HFFc6 (cell line): ENCODE measurements at places on chromosomes 13 and 19.

GRCh38 chr13:59745392-59745788 lies 418.3 kb downstream of the DIAPH3 start:
- DNase-seq, result no peak

DNA sequence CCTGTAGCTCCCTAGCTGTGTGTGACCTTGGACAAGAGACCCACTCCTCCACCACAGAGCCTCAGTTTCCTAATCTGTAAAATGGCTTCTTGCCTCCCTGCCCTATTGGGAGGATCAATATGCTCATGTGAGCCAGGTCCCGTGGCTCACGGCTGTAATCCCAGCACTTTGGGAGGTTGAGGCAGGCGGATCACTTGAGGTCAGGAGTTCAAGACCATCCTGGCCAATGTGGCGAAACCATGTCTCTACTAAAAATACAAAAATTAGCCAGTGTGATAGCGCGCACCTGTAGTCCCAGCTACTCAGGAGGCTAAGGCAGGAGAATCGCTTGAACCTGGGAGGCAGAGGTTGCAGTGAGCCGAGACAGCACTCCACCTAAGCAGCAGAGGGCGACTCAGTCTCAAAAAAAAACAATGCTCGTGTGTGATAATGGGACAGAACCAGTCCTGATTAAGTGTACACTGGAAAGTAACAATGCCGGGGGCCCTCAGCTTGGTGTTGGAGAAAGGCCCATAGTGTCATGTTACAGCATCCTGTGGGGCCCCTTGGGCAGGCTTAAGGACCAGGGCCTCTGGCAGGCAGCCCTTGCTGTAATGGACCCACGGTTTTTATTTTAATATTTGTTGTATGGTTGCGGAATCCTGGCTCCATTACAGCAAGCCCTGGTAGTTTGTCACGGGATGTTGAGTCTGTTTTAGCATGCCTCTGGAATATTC lies 6.8 kb downstream of the RPS11 start:
- peak; percentile 55 for DNase-seq

- DNase-seq, result no peak
These were observed 47.6 kb upstream of the MAP3K10 start for GRCh38 chr19:40143612-40144011.

DNA sequence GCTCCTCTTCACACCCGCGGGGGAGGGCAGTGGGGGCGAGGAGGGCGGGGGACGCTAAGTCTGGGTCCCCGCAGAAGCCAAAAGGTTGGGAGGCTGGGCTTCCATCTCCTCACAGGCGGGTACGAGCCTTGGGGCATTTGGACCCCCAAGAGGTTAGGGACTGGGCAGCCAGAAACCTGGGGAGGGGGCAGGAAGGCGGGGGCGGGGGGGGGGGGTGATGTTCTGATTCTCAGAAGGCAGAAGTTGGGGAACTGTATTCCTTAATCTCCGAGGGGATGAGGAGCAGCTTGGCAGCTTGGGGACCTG lies 5.1 kb downstream of the BCL3 start:
- DNase-seq, result no peak

DNA sequence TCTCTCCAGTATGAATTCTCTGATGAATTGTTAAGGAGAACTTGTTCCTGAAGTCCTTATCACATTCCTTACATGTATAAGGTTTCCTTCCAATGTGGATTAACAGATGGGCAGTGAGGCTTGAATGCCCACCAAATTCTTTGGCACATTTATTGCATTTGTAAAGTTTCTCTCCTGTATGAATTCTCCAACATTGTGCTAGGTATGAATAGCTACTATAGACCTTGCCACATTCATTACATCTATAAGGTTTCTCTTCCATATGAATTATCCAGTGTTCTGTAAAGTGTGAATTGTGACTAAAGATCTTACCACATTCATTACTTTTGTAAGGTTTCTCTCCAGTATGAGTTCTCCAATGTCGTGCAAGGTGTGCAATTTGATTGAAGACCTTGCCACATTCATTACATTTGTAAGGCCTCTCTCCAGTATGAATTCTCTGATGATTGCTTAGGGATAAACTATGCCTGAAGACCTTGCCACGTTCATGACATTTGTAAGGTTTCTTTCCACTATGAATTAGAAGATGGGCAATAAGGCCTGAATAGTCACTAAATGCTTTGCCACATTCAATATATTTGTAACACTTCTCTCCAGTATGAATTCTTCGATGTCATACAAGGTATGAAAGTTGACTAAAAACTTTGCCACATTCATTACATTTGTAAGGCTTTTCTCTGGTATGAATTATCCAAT lies 20.4 kb downstream of the ZNF578 start:
- no peak for DNase-seq

GRCh38 chr13:34391076-34391475 lies 551.0 kb upstream of the NBEA start:
- DNase-seq, result no peak

- DNase-seq, result no peak
These were observed 876 bp downstream of the SACS start for GRCh38 chr13:23432626-23433025.
